Retina (tissue), 1 donor: ENCODE measurements at places on chromosomes 3 and 15.

GRCh38 chr15:39554746-39555387, 26.0 kb upstream of the THBS1 start:
- no peak for DNase-seq

DNA sequence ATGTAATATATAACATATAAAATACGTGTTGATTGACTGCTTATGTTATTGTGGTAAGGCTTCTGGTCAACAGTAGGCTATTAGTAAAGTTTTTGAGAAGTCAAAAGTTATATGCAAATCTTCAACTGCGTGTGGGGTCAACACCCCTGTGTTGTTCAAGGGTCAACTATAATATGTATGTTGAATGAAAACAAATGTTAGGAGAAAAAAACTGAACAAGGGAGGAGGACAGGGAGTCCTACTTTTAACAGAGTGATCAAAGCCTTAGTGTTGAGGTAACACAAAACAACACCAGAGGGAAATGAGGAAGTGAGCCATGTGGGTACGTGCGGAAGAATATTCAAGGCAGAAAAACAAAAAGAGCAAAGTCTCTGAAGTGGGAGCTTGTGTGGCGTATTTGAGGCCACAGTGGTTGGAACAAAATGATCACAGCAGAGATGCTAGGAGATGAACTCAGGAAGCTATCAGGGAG, 62.5 kb downstream of the SFMBT1 start:
- no peak for DNase-seq

GRCh38 chr3:3772338-3772737, 26.9 kb upstream of the LRRN1 start:
- DNase-seq: peak; percentile 21

- no peak for DNase-seq
Measured at GRCh38 chr3:194730365-194730764, 44.7 kb downstream of the FAM43A start.

DNA sequence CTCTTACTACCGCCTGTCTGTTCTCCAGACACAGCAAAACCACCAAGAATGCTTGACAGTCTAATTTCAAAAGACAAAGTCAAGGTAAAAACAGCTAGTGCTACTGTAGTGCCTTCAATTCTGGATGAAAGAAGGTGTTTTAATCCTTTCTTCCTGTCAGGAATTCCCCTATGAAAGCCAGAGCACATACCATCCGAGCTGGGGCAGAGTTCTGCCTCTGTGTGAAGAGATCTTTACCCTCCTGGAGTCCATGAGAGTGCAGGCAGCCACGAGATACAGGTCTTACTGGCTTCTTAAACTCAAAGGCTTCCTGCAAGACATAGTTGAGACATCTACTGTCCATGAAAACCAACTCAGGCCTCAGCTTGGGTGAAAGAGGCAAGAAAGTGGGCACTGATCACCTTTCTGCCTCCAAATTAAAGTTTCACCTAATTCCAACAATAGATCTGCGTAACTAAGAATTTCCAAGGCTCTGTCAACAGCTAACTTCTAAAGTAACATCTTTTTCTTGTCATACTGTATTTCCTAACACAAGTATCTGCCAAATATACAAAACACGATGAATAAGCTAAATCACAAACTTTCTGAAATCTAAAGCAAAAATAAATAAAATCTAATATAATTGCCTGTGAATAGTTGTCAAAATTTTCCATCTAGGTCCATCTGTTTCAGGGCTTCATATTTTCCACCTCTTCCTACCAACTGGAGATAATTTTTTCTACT, 7.5 kb downstream of the CDC25A start:
- DNase-seq: no peak

GRCh38 chr3:16084887-16085286, 89.6 kb upstream of the GALNT15 start:
- DNase-seq: no peak
